ENCODE measurements at places on chromosomes 6 and 20. TPM values are rescaled to one million over a fixed set of nuclear protein-coding genes. Genes with fewer than 3 reads are reported as not detected.
A peak's percentile ranks its signal among the peaks of the same experiment; 100 is the strongest.

GRCh38 chr6:18380158-18380836 lies 6.9 kb upstream of the RNF144B start:
- DNase-seq, result no peak
- H3K27ac ChIP-seq, result no peak overlapping the region
- H3K4me3 ChIP-seq, result no peak overlapping the region
- H3K27me3 ChIP-seq, result no peaks in the 10 kb centered on the region

DNA sequence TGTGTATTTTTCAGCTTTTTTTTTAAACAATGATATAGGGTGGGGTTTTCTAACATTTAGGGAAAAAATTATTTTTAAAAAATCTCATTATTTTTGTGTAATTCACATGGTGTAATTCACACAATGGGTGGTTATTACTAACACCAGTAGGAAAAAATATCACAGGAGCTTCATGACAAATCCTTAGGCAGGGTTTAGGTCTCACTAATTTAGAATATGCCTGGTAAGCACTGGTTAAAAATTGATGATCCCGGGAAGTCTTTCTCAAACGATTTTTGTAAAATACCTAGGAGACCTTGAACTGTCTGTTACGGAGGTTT lies 29.5 kb upstream of the ZNF217 start:
- H3K27me3 ChIP-seq, result no peaks in the 10 kb centered on the region
- H3K4me1 ChIP-seq, result peaks cover 31% of the 10 kb centered on the region
- H3K27ac ChIP-seq, result peak overlapping the region; percentile 75
- no peak for DNase-seq
- no peaks in the 10 kb centered on the region for H3K36me3 ChIP-seq

DNA sequence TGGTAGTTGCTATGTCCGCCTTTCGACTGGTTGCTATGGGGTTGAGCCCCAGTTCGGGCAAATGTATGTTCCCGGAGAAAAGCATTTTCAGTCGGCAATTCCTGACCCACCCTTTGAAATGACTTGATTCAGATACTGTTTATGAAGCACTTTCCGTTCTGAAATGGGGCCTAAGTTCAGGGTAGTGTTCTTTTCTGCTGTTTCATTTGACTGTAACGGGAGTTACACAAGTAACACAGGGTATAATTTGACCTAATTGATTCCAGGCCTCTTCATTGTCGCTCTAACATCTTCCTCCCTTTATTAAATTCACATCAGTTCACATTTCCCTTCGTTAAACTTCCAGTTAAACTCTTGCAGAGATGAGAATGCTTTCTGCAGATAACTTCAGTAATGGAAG lies 85.5 kb downstream of the BMP6 start:
- DNase-seq, result no peak
- H3K36me3 ChIP-seq, result no peaks in the 10 kb centered on the region
- H3K27me3 ChIP-seq, result no peaks in the 10 kb centered on the region
- no peak overlapping the region for H3K27ac ChIP-seq

GRCh38 chr6:96852605-96853004 lies 15.3 kb upstream of the GPR63 start:
- H3K4me3 ChIP-seq, result no peak overlapping the region
- no peaks in the 10 kb centered on the region for H3K27me3 ChIP-seq
- DNase-seq, result no peak
- no peak overlapping the region for H3K27ac ChIP-seq

DNA sequence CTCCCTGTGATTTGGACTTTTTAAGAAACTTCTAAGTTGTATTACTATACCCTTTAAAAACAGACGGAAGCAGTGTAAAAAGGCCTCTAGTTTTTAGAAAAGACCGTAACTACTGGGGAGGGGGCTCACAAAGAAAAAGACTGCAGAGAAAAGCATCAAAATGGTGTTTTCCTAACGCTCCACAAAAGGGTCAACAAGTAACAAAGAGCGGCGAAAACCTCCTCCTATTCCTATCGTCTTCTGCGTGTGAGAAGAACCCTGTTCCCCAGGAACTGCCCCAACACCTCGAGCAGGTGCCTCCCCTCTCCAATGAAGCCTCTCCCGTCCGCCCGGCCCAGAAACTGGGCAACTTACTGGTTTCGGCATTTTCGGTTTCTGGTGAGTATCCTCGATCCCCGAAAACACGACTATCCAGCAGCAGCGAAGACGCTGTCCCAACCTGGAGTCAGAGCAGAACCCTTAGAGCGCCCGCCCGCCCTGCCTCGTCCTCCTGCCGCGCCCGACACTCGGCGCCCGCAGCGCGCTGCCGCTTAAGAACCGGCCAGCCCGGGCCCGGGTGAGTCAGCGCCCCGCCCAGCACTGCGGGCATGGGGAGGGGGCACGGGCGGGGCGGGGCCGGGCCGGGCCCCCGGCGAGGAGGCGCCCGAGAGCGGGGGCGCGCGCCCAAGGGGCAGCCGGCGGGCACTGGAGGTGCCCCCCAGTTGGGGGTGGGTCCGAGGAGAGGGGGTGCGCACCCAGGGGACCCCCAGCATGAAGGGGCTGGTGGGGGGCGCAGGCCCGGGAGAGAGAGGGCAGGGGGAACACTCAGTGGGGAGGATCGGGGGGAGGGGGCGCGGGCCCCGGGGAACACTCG lies 1.2 kb downstream of the EZR start:
- no peaks in the 10 kb centered on the region for H3K27me3 ChIP-seq
- peak; percentile 83 for DNase-seq
- H3K36me3 ChIP-seq, result peaks cover 6% of the 10 kb centered on the region

DNA sequence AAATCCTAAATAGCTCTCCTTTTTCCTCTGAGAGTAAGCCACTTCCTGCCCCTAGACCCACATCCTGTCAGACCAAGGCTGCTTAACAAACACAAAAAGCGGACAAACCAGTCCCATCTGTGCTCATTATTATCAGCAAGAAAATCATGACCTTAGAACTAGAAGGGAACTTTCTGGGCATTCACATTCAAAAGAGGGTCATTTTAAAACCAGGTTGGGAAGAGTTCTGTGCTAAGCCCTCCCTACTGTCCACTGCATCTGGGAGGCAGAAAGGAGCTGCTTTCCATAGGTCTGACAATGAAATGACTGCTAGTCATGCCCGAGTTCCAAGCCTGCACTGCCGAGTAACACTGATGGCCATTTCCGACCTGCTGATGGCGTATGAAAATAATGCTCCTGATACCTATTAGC lies 15.4 kb downstream of the EZR start:
- H3K36me3 ChIP-seq, result no peaks in the 10 kb centered on the region
- no peaks in the 10 kb centered on the region for H3K27me3 ChIP-seq
- no peak for DNase-seq
- peaks cover 79% of the 10 kb centered on the region for H3K4me1 ChIP-seq
- H3K27ac ChIP-seq, result peak overlapping the region; percentile 29

GRCh38 chr20:20802328-20802727 lies 89.9 kb upstream of the RALGAPA2 start:
- H3K4me1 ChIP-seq, result no peaks in the 10 kb centered on the region
- DNase-seq, result no peak
- no peak overlapping the region for H3K27ac ChIP-seq

- no peaks in the 10 kb centered on the region for H3K4me1 ChIP-seq
- no peak overlapping the region for H3K4me3 ChIP-seq
- no peak overlapping the region for H3K27ac ChIP-seq
- no peak for DNase-seq
- no peaks in the 10 kb centered on the region for H3K36me3 ChIP-seq
Observed at GRCh38 chr6:11791354-11792107, 12.9 kb upstream of the ADTRP start.

- H3K4me1 ChIP-seq, result peaks cover 3% of the 10 kb centered on the region
- no peaks in the 10 kb centered on the region for H3K36me3 ChIP-seq
- no peak for DNase-seq
- H3K27ac ChIP-seq, result no peak overlapping the region
Observed at GRCh38 chr6:9307187-9307586, 871.8 kb upstream of the SLC35B3 start.

TREM1 gene
- total RNA-seq, result 0.38 TPM

LGSN gene
- not detected for total RNA-seq

TFAP2D gene
- total RNA-seq, result not detected

CENPB gene
- total RNA-seq, result 75.3 TPM

TNNC2 gene
- total RNA-seq, result not detected

HLA-DQA1 gene
- total RNA-seq, result 4.3 TPM

Data from heart left ventricle (tissue), 16 donors.